CD4-positive, alpha-beta T cell treated with Interleukin-10 for 1 hour (primary cell): ENCODE measurements at places on chromosomes 1 and 21.

GRCh38 chr21:45164838-45165237 lies 90.5 kb downstream of the ADARB1 start:
- DNase-seq = no peak

DNA sequence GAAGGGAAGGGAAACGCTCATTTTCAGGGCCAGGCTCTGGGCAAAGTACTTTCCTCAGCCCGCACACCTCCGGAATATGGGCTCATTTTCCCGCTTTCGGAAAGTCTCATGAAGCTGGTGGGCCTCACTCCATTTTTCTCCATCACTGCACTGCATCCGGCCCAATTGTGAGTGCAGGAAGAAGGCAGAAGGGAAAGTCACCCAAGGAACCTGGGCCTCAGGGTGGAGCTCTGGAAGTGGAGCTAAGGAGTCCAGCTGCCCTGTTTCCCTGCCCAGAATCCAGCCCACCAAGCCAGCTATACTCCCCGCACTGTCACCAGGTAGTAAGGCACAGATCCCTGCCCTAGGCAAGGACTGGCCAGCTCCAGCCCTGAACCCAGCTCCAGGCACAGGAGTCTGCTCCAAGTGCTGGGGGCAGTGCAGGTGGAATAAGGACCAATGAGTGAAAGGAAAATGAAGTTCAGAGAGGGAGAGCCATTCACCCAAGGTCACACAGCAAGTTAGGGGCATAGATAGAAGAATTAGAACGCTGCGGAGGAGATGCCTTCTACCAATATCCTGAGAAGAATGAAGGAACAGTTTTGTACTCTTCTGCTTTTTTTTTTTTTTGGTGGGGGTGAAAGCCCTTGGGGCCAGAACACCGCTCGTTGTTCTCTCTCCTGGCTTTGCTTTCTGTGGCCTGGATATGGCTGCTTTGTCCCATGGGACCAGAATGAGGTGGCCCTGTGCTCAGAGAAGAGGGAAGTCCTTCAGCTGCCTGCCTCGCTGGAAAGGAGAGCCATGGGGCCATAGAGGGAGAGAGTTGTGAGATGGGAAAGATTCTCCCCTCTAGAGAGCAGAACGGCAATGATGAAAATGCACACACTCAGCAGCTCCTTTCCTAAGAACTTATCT lies 10.0 kb downstream of the LRP8 start:
- no peak for DNase-seq

GRCh38 chr1:45344499-45344898 lies 4.3 kb upstream of the MUTYH start:
- DNase-seq = no peak

GRCh38 chr1:24929398-24930259 lies 447 bp downstream of the RUNX3 start:
- peak; percentile 61 for DNase-seq

GRCh38 chr1:114458237-114458777 lies 52.7 kb downstream of the TRIM33 start:
- DNase-seq = no peak

DNA sequence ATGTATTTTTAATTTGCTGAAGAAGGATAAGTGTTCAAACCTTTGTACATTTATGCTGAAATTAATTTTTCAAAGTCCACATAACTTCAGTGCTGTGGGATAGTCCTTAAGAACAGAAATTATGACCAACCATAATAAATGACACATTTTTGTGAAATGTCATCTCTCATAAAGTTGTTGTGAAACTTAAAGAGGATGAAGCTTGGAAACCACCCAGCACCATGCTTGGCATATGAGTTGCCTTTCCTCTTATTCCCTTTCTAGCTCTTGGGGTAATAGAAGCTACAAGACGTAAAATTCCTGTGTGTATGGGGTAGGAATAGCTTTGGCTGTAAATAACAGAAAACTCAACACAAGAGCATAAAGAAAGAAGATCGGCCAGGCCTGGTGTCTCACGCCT lies 18.9 kb upstream of the USP24 start:
- DNase-seq = no peak

GRCh38 chr1:72177711-72178110 lies 104.6 kb downstream of the NEGR1 start:
- no peak for DNase-seq

DNA sequence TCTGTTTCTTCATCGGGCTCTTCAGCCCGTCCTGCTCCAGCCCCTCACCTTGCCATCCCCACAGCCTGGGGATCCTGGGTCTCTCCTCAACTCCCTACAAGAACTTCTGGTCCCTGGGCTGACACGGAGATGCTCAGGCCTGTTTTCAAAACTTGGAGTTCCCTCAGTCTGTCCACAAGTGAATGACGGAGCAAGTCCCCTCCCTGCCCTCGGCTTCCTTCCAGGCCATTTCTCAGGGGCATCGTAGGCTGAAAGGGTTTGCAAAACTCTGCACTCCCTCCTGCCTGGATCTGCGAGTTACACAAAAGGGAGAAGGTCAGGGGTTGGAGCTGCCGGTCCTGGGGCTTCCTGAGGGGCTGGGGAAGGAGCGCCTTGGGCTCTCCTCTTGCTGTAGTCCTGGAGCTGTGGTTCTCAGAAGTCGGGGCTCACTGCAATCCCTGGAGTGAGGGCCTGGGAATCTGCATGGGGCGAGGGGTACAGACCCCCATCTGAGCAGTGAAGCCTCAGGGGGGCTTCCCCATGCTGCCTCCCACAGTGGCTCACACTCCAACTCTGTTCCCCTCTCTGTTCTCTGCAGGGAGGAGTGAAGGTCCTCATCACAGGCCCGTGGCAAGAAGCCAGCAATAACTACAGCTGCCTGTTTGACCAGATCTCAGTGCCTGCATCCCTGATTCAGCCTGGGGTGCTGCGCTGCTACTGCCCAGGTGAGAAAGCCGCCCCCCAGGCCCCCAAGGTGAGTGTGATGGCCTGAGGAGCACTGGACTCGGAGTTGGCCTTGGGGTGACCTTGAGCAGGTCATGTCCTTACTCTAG lies 100.6 kb upstream of the VAMP3 start:
- DNase-seq = no peak

- no peak for DNase-seq
Measured at GRCh38 chr1:24995661-24996060, 65.6 kb upstream of the RUNX3 start.

- DNase-seq = no peak
Measured at GRCh38 chr1:10762153-10762523, 34.3 kb downstream of the CASZ1 start.

DNA sequence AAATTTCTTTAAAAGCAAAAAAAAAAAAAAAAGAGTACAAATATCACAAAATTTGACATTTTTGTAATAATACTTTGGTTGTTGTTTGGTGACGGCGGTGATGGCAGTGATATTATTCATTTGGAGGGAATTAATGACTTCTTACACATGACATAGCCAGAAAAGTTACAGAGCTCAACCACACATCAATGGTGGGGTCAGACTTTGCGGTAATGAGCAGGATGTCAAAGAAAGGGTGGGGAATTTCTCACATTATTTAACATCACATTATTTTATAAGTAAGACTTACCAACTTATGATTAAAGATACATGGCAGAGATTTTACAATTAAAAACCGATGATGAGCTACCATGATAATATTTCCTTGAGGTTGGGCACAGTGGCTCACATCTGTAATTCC lies 248.2 kb downstream of the RERE start:
- no peak for DNase-seq

- DNase-seq = no peak
Measured at GRCh38 chr21:14312871-14313270, 70.1 kb downstream of the HSPA13 start.

DNA sequence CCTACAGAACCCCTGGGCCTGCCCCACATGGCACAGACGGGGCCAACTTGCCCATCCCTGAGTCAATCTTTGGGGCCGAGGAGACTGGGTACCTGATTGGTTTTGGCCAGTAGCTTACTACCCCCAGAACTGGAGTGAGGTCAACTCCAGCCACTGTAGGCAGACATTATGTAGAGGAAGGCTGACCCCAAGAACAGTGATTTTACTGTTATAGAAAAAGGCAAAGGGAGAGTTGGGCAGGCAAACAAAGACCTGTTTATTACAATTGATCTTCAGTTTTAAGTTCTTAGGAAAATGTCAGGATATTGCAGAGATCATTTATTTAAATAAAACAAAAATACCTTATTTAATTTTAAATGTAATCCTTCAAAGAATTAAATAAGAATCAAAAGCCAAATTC lies 653.8 kb downstream of the NPHP4 start:
- no peak for DNase-seq

DNA sequence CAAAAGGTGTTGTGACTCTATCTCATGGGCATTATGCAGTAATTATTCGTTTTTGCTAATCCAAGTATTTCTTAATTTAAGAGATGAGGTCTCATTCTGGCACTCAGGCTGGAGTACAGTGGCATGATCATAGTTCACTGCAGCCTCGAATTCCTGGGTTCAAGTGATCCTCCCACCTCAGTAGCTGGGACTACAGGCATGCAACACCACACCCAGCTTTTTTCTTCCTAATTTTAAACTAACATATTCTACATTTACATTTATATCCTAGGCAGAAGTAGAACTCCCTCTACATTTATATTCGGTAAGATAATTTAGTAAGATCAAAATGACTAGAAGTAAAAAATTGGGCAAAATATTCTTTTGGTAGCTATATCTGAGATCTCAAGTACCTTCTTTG lies 50.5 kb upstream of the RBM34 start:
- no peak for DNase-seq

DNA sequence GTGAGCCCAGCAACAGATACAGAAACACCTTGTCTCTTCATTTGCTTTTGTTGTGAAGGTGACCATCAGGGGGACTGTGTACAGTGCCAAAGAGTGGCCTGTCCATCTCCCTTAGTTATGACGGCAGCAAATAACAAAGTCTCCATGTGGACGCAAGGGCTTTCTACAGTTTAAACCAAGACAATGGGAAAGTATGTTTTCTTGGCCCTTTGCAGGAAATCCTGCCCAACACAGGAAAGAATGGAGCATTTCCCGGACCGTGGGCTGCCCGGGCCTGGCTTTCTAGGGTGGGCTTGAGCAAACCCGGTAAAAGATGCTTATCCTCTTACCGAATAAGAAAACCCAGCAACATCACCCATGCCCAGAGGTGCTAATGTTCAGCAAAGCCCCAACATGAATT lies 87.3 kb downstream of the ZBTB18 start:
- DNase-seq = no peak

- DNase-seq = no peak
Measured at GRCh38 chr1:201593200-201593921, 54.4 kb downstream of the NAV1 start.

DNA sequence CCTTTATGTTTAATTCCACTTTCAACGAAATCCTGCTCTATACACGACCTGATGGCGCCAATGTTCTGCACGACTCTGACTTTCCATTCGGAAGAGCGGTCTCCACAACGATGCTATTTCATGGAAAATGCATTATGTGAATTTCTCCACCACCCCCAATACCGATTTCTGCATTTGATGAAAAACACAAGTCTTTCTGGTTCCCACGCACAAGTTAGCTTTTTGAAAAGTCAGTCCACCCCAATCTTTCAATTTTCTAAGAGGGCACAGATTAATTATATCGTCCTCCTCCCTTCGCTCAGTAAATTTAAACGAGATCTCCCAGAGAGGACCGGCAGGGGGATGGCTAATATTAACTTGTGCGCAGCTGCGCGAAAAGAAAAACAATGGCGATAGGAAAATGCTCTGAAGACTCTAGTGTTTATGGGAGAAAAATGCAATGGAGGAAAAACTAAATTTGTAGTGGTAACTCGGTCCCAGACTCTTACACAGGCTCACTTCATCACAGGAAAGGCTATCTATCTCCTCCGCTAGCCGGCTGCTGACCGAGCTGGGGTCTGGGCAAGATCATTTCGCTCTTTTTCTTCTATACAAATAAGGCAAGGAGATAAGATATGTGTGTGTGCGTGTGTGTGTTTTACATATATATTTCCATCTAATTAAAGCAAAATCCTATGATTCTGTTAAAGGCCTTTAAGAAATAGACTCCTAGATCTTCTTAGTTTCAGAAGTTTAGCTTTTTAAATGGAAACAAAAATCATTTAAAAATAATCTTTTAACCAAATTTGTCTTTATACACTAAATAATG lies 1.2 kb upstream of the LHX8 start:
- no peak for DNase-seq

- peak; percentile 65 for DNase-seq
Measured at GRCh38 chr1:88800382-88801051, 90.8 kb downstream of the GTF2B start.

DNA sequence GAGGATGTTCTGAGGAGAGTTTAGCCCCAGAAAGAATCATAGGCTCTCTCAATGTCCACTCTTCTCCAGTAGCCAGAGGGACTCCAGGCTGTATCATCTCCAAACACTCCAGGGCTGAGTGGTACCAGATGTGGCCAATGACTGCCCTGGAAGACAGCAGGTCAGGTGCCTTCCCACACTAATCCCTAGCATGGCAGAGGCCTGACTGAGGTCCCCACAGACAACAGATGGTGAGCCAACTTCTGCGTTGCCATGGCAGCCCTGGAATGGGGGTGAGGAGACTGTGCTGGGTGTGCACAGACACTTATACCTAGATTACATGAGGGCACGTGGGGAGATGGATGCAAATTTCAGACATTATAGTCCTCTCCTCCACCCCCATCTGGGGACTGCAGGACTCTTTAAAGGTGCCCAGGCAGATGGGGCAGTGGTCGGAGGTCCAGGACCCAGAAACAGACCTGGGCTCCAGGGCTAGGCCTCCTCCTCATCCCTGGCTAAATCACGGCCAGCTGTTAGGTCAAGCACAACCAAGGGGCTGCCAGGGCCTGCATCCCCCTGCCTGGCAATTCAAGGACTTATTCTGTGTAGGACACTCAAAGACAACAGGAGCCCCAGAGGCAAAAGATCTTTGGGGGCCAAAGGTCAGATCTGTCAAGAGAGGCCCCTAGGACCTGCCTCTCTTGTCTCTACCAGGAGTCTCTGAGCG lies 42.9 kb downstream of the CAMK2N1 start:
- no peak for DNase-seq

GRCh38 chr1:234400773-234401172 lies 27.5 kb downstream of the COA6 start:
- DNase-seq = peak; percentile 33

DNA sequence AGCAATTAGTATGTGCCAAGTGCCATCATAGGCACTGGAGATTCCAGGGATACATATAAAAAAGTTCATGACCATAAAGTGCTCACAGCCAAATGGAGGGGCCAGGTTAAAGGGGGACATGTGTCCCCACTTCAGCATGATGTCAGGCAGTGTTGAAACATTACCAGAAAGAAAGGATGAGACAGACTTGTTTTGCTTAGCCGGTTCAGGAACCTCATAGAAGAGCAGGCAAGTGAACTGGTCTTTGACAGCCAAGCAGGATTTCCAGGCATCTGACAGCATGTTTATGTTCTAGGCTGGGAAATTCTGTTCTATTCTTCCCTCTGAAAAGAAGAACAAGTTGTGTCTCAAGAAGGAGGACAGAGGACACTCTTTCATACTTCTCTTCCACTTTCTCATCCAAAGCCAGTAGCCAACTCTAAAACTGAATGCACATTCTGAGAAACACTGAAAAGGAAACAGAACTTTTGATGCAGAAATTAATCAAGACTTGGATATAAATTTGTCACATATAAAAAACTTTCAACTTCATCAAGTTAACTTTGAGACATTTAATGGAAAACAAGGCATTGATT lies 39.7 kb downstream of the GLUL start:
- DNase-seq = no peak

GRCh38 chr1:152596986-152597385 lies 3.0 kb upstream of the LCE3C start:
- no peak for DNase-seq
